Activated CD8-positive, alpha-beta T cell treated with anti-CD3 and anti-CD28 coated beads, Interleukin-2, amount 10 ng/mL, durations not matched to agents 7 days and 5 days (primary cell): ENCODE measurements at places on chromosomes 1 and 21. TPM values are rescaled to one million over a fixed set of nuclear protein-coding genes. Genes with fewer than 3 reads are reported as not detected.

DNA sequence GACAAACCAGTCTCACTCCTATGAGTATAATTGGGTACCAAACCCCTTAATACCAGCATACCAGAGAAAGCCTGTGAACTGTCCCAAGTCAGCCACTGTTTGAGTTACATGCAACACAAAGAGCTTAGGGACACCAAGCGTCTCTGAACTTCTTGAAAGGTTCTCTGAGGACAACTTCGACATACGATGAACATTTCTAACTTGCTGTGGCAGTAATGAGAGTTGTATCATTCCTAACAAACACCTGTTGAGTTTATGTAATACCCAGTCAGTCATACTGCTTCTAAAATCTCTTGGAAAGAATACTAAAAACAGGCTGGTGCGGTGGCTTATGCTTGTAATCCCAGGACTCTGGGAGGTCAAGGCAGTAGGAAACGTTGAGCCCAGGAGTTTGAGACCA lies 18.4 kb downstream of the CCT8 start:
- no peak overlapping the region for H3K27ac ChIP-seq
- no peak for DNase-seq
- H3K4me3 ChIP-seq = no peak overlapping the region
- no peaks in the 10 kb centered on the region for H3K4me1 ChIP-seq

DNA sequence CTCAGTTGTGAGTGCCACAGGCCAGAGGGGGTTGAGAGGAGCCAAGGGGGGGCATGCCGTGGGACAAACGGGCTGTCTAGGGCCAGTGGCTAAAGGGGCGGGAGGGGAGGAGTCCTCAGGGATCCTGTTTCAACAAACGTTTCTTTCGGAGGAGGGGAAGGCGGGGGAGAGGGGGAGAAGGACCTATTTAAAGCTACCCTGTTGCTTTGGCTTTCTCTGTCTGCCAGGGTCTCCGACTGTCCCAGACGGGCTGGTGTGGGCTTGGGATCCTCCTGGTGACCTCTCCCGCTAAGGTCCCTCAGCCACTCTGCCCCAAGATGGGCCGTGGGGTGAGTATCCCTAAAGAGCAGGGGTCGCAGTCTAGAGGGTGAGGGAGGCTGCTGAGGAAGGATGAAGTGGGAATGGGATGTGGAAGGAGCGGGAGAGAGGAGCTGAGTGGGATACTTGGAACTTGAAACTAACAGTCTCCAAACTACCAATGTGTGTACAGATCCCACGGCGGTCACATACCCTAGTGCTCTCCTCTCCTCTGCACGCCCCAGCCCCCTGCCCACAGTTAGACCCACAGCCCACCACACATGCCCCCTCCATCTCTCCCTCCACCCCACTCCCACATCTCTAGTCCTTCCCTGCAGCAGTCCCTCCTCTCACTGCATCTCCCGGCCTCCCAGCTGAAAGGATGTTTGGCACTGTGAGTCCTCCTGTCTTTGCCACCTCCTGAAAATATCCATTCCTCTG lies at the start of gene ATP1A2:
TSS of gene ATP1A2 (plus strand) at position 215 of the 738 bp plus-strand sequence. CDS start at position 318, 103 bp downstream.
- no peak within 1 kb of the TSS for H3K4me3 ChIP-seq
- H3K36me3 ChIP-seq = no peaks in the 10 kb centered on the region
- no peak within 1 kb of the TSS for H3K27ac ChIP-seq
- H3K4me1 ChIP-seq = no peaks in the 10 kb centered on the region

Gene RGSL1
- not detected for total RNA-seq

Gene KIRREL1
- not detected for total RNA-seq

DNA sequence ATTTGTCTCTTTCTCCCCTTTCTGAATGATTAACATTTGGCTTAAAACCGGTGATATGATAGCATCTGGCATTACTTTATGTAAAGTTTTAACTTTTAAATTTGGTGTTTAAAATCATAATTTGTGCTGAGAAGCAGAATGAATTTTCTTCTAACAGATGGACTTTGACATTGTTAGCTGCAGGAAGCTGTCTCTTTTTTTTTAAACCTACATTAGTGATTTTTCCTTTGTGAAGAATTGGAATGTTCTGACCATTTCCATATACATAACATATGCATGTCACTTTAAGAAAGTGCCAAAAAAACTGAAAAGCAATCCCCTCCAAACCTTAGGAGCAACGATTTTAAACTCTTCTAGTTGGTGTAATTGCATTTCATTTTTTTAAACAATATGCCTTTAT lies 22.2 kb downstream of the F3 start:
- no peaks in the 10 kb centered on the region for H3K4me1 ChIP-seq
- H3K27ac ChIP-seq = no peak overlapping the region
- H3K36me3 ChIP-seq = no peaks in the 10 kb centered on the region
- peaks cover 3% of the 10 kb centered on the region for H3K27me3 ChIP-seq

Gene RGS8
- total RNA-seq = not detected

Gene ALX3
- total RNA-seq = not detected

Gene COL8A2
- total RNA-seq = 0.08 TPM

Gene SMIM11
- 2.5 TPM for total RNA-seq
